ENCODE measurements at places on chromosomes 7 and 10. TPM values are rescaled to one million over a fixed set of nuclear protein-coding genes. Genes with fewer than 3 reads are reported as not detected.

Gene MBLAC1
- 4.6 TPM for total RNA-seq

Gene NPY4R2
- total RNA-seq = not detected

- no peak for DNase-seq
Measured at GRCh38 chr10:11243425-11244222, 226.0 kb downstream of the CELF2 start.

GRCh38 chr7:137895301-137896221, 48.8 kb upstream of the DGKI start:
- DNase-seq = no peak

Gene VDAC2
- 119 TPM for total RNA-seq

Gene WDFY4
- 5.2 TPM for total RNA-seq

DNA sequence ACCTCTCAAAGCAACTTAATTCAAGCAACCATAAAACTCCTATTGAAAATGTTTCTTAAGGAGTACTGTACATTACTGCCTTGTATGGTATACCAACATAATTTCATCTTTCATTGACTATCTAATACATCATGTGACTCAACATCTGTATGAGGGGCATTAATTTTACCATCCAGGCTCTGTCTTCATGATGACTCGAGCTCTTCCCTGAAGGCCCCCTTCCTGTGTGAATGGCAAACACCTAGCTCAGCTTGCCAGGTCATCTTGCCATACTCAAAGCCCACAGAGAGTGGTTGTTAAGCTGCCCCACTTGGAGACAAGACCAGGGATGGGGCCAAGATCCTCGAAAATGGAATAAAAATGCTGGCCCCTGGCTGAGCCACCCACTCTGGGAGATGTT, 82.4 kb downstream of the SGMS1 start:
- no peak for DNase-seq

Gene WNT16
- total RNA-seq = 1.7 TPM

DNA sequence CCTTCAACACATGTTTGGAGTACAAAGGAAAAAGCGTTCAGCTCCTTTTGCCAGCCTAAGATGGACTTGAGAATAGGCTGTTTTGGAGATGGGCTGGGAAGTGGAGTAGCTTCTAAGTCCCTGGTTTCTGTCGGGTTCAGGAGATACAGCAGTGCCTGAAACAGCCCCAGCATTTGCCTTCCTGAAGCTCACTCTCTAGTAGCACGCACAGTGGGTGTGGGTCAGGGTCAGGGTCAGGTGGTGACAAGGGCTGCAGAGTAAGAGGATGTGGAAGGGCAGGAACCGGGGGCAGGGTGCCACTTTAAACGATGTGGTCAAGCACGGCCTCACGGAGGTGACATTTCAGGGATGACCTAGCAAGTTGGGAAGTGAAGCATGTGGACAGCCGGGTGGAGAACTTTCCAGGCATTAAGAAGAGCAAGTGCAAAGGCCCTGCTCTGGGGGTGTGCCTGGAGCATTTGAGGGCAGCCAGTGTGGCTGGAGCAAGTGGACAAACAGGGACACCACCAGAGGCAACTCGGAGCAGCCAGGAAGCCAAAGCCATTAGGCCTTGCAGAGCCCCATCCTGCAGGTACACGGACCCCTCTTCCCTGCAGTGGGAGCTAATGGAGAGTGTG, 382.2 kb upstream of the ZMIZ1 start:
- DNase-seq = no peak

GRCh38 chr7:23721456-23721855, 11.4 kb downstream of the STK31 start:
- no peak for DNase-seq

- DNase-seq = no peak
Measured at GRCh38 chr7:370775-371118, 80.8 kb downstream of the FOXL3 start.

- DNase-seq = no peak
Measured at GRCh38 chr7:149238051-149238450, 1.4 kb upstream of the ZNF212 start.

DNA sequence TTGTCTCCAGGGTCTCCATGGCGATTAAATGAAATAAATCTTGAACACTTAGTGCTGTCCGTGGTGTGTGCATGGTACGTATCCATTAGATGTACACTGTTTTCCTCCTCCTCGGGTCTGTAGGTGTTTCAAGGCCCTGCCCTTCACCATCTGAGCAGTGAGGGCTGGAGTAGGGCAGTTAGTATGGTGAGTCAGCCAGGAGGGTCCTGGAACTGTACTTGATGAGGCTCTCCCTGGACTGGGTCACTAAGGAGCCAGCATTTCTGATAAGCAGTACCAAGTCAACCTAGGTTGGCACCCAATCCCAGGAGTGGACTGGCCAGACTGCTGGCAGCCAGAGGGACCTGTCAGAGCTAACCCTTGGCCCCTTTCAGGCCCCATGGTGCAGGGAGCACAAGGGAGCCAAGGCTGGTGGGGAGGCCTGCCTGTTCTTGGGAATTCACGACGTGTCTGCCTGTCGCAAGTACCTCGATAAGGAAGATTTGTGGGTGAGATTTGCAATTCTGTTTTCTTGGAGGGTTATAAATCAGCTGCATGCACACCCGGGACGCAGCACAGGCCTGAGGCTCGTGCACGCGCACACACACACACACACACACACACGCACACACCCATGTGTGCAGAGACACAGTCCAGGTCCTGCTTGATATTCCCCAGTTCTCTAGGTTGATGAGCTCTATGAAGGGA, 114.2 kb downstream of the ZMIZ1 start:
- DNase-seq = peak; percentile 71

Gene CCDC172
- total RNA-seq = not detected

- no peak for DNase-seq
Measured at GRCh38 chr7:108875139-108875538, 305.5 kb downstream of the DNAJB9 start.

DNA sequence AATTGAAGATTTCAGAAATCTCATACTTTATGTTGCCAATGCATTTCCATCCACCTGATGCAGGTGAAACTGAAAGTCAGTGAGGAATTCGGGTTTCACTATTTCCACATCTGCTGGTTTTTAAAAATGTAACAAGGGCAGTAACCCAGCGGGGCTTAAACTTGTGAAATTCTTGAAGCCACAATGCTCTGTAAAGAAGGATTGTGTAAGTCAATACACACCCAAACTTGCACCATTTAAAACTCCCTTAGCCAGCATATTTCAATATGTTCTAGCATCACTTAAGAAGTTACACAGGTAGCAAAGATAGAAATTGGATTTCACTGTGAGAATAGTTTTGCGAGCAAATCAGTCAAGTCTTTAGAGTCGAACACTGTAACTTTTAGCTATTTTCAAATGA, 386.1 kb downstream of the PLXDC2 start:
- no peak for DNase-seq

Gene PRKAR2B
- 30.5 TPM for total RNA-seq

- DNase-seq = no peak
Measured at GRCh38 chr7:88789480-88790064, 6.0 kb downstream of the TEX47 start.

All from uterus (tissue), 4 donors.